ENCODE measurements at places on chromosomes 2 and 18. TPM values are rescaled to one million over a fixed set of nuclear protein-coding genes. Genes with fewer than 3 reads are reported as not detected.

The ZC3H6 gene
- 6.8 TPM for total RNA-seq

The NLRC4 gene
- total RNA-seq, result not detected

The ALK gene
- not detected for total RNA-seq

The INO80B gene
- 23.9 TPM for total RNA-seq

The RNPEPL1 gene
- total RNA-seq, result 41.3 TPM

The KCNK3 gene
- 3.9 TPM for total RNA-seq

All from epithelial cell of alveolus of lung (primary cell).